ENCODE measurements at places on chromosomes 13 and 19.

DNA sequence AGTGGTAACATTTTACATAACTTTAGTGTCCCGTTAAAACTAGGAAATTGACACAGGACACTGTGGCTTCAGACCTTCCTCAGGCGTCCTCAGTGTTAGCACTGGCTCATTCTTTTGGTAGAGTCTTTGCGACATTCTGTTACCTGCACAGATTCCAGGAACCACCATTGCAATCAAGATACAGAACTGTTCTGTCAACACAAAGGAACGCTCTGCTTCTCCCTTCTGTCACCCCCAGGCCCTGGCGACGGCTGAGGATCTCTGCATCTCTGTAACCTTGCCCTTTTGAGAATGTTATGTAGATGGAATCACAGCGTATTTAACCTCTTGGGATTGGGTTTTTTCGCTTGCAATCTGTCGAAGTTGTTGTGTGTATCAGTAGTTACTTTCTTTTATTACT lies 22.6 kb downstream of the KDM4B start:
- DNase-seq, result no peak

- no peak for DNase-seq
Measured at GRCh38 chr13:103130681-103131210, 64.5 kb upstream of the SLC10A2 start.

DNA sequence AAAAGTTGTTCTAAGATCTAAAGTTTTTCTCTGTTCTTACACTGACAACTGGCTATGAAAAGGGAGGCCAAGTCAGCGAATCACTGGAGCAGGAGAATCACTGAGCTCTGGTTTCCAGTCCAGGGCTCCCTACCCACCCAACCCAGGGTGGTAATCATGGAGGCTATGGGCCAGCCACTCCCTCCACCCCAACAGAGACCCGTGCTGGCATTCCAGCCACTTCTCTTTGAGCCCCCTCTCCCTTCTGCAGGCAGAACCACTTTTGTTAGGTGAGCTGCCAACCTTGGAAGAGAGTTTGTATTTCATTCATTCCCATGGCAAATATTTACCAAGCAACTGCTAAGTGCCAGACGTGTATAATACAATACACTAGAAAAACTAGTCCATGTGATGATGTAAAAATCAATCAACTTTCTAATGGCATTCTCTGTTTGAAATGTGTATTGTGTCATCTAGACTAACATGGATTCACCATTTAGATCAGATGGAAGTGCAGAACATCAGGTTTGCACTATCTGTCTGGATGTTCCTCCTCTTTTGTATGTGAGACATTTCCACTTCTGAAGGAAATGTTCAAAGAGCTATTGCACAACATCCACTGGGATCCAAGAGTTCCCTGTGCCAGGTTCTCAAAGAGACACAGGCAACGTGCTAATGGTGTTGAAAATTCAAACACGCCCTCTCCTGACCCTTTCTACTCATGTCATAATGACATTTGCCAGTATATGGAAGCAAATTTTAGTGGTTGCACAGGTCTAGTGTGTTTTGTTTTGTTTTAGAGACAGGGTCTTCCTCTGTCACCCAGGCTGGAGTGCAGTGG lies 5.3 kb downstream of the MLNR start:
- DNase-seq, result no peak

- DNase-seq, result no peak
Measured at GRCh38 chr13:100298691-100299090, 209.8 kb downstream of the PCCA start.

GRCh38 chr13:35983206-35983605 lies 148.0 kb downstream of the DCLK1 start:
- DNase-seq, result no peak

Data from CD4-positive, alpha-beta T cell treated with Interleukin-6 for 4 hours (primary cell).